GM23338 (cell line): ENCODE measurements at places on chromosomes 3 and 15. TPM values are rescaled to one million over a fixed set of nuclear protein-coding genes. Genes with fewer than 3 reads are reported as not detected.

The TMEM207 gene
- not detected in 2 replicates for total RNA-seq

The DNAH1 gene
- total RNA-seq, result 0.35 and 1.8 TPM in 2 replicates

The ATP13A5 gene
- total RNA-seq, result not detected in 2 replicates

The ATP8B4 gene
- total RNA-seq, result 0.24 and 4.5 TPM in 2 replicates

The CELSR3 gene
- 29.2 and 33.3 TPM in 2 replicates for total RNA-seq

The DCLK3 gene
- 0.62 and 0.66 TPM in 2 replicates for total RNA-seq

The SLC25A38 gene
- total RNA-seq, result 35.9 and 61.9 TPM in 2 replicates

The PLCL2 gene
- 9.2 and 9.7 TPM in 2 replicates for total RNA-seq

The POPDC2 gene
- total RNA-seq, result not detected in 2 replicates

The CKMT1B gene
- total RNA-seq, result 28.6 and 31.4 TPM in 2 replicates

The CNTN6 gene
- total RNA-seq, result not detected in 2 replicates

The TNNC1 gene
- total RNA-seq, result 1.7 and 6.5 TPM in 2 replicates

GRCh38 chr15:61153291-61153690 is 75.8 kb downstream of the RORA start:
- no peak for DNase-seq

- DNase-seq, result no peak
Measured at GRCh38 chr15:59686389-59686788, 2.7 kb downstream of the BNIP2 start.

GRCh38 chr3:124592658-124593441 is 137.4 kb upstream of the UMPS start:
- DNase-seq, result peak; percentile 72

GRCh38 chr3:38843898-38844297 is 27.9 kb upstream of the SCN10A start:
- peak; percentile 57 for DNase-seq

GRCh38 chr3:59540696-59541095 is 490.9 kb upstream of the CFAP20DC start:
- DNase-seq, result peak; percentile 17

DNA sequence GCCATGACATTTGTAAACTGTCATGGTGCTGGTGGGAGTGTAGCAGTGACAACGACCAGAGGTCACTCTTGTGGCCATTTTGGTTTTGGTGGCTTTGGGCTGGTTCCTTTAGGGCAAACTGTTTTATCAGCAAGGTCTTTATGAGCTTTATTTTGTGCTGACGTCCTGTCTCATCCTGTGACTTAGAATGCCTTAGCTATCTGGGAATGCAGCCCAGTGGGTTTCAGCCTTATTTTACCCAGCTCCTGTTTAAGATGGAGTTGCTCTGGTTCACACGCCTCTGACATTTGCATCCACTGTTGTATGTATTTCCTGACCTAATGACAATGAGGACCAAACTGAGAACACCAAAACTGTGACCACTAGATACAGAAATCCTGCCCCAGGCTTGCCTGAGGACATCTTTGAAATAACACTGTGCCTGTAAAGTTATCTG is 37.6 kb downstream of the RAB8B start:
- no peak for DNase-seq

DNA sequence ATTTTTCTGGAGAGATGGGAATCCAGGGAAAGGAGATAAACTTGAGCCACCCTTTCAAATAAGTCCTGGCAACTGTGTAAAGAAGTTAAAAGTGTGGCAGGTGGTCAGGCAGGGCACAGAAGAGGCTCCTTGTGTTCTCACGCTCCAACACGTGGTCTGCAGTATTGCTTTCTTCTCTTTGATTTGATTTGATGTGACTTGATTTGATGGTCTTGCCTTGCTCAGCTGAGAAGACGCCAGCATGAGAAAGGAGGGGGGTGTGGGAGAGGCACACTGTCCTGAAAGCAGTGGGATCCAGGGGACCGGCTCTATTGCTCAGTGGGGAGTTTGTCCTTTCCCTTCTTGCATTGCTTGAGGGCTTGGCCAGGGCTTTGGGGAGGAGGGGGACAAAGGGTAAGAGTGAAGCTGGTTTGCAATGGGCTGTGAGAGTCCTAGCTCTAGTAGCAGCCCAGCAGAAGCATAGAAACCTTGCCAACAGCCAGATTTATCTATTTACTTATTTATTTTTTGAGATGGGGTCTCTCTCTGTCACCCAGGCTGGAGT is 25.7 kb upstream of the NEO1 start:
- DNase-seq, result no peak

DNA sequence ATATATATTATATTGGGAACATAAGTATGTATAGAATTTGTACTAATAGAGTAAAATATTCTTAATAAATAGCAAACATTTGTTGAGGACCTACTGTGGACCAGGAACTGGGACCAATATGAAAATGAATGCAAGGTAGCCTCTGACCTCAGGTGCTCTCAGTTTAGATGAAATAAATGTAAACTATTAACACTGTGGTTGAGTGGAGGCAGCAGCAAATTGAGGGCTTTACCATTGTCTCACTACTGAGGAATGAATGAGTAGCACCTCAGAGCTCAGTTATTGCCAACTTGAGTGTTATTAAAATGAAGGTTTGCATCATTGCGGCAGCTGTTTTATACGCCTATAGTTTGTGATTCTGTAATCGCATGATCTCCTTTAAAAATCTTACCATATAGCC is 90.9 kb upstream of the CGNL1 start:
- DNase-seq, result no peak

DNA sequence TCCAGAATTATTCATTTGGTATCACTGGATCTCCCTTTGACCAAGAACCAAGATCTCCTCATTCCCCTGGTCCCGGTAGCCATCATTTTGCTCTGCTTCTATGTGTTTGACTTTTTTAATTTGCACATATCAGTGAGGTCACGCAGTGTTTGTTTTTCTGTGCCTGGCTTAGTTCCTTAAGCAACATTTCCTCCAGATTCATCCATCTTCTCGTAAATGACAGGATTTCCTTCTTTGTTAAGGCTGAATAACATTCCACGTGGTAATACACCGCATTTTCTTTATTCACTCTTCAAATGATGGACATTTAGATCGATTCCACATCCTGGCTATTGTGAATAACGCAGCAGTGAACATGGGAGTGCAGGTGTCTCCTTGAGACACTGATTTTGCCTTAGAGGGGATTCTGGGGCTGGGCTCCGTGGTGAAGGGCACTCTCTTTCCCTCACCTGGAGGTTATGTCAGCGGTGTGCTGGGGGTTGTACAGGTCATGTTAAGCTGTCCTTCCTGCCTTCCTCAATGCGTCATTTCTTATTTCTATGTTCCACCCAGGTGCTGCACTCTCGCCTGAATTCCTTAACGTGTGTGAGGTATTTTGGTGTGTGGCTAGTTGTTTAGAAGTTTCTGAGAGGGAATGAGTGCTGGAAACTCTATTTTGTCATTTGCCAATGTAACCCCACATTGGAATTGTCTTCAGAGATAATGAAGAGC is 212.2 kb downstream of the LPP start:
- DNase-seq, result no peak

GRCh38 chr15:31453558-31454318 is 127.1 kb downstream of the KLF13 start:
- no peak for DNase-seq

- DNase-seq, result peak; percentile 31
Measured at GRCh38 chr15:94070356-94071295, 160.7 kb upstream of the MCTP2 start.

- DNase-seq, result no peak
Measured at GRCh38 chr3:175346573-175347356, 487.6 kb downstream of the NAALADL2 start.

DNA sequence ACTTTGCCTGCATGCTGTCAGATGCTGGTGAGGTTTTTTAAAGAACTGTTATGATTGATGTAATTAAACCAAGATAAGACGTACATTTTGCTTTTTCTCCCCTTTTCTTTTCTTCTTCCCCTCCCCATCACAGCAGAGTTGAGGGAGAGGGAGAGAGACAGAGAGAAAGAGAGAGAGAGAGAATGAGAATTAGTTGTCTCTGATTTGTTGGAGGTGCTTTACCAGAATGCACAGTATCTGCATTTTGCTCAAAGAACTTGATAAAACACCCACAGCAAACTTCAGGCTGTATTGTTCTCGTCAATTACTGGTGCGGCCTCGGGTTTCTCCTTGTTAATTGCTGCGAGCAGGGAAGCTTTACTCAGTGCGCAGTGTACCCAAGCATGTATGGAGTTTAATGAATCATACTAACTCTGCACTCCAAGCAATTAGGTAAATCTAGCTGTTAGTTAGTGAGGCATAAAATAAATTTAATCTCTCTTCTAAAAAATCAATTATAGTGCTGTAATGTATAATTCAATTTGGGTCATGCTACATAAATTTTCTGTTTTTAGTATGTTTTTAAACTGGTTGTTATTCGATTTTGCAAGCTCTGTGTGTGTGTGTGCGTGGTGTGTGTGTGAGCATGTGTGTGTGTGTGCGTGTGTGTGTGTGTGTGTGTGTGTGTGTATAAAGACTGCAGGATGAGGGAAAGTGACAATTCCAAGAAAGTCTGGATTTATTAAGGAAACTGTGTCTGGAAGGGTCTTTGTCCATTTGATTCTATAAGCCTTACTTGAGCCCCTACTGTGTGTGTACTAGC is 273.4 kb downstream of the TLE3 start:
- DNase-seq, result no peak

GRCh38 chr15:63176302-63176701 is 13.1 kb upstream of the RAB8B start:
- no peak for DNase-seq

DNA sequence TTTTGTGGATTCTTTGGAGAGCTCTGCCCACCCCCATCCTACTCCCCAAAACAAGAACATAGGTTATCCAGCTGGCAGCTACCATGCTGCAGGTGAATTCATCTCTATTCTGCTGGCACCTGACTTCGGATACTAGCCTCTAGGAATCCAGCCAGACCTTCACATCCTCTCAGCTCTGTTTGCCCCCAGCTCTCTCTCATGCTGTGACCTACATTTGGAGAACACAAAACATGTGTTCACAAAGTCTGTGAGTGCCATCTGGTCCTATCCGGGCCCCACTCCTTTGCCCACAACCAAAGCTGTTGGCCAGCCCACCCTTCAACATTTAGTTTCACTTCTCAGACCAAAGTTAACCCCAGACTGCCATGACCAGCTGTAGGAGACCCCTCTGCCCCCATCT is 89.4 kb upstream of the C3orf80 start:
- no peak for DNase-seq

DNA sequence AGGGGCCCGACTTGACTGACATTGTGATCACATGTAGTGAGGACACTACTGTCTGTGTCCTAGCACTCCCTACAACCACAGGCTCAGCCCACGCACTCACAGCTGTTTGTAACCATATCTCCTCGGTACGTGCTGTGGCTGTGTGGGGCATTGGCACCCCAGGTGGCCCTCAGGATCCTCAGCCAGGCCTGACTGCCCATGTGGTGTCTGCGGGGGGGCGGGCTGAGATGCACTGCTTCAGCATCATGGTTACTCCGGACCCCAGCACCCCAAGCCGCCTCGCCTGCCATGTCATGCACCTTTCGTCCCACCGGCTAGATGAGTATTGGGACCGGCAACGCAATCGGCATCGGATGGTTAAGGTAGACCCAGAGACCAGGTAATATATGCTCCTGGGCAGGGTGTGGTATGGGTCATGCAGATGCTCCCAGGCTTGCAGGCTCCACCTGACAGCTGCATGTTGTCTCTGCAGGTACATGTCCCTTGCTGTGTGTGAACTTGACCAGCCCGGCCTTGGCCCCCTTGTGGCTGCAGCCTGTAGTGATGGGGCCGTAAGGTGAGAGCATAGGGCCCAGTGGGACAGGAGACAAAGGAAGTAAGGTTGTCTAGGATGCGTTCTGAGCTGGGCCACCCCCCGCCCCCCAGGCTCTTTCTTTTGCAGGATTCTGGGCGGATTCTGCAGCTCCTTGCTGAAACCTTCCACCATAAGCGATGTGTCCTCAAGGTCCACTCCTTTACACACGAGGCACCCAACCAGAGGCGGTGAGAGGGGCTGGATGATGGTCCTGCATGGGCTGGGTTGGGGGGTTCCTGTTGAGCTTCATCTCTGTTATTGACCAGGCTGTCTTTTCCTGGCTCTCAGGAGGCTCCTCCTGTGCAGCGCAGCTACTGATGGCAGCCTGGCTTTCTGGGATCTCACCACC is 4.4 kb downstream of the DALRD3 start:
- DNase-seq, result peak; percentile 88

- no peak for DNase-seq
Measured at GRCh38 chr3:23162934-23163333, 40.2 kb upstream of the UBE2E2 start.
